ENCODE measurements at places on chromosomes 7 and 10. TPM values are rescaled to one million over a fixed set of nuclear protein-coding genes. Genes with fewer than 3 reads are reported as not detected.

DNA sequence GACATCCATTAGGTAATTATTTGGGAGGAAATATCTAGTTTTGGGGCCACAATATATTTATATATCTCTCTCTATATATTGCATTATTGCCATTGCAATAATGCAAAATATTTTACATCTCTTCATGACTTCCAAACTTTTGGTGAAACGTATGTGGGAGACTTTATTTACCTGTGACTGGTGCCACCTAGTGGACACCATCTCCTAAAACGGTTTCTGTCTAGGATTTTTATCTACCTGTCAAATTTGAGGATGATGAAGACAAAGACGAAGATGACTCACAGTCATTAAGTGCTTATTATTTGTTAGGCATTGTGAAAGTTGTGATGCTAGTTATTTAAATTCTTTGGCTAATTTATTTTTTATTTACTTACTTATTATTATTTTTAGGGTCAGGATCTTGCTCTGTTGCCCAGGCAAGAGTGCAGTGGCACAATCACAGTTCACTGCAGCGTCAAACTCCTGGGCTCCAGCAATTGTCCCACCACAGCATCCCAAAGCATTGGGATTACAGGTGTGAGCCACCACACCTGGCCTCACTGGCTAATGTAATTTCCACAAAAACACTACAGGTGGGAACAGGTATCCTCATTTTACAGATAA lies 18.7 kb upstream of the CBLL1 start:
- no peak for DNase-seq
- no peaks in the 10 kb centered on the region for H3K4me1 ChIP-seq
- no peaks in the 10 kb centered on the region for H3K27me3 ChIP-seq
- no peaks in the 10 kb centered on the region for H3K36me3 ChIP-seq
- no peak overlapping the region for H3K4me3 ChIP-seq
- no peak overlapping the region for H3K27ac ChIP-seq

Gene DYNC1I1
- 11.0 TPM for total RNA-seq

GRCh38 chr10:44878706-44879530 lies 32.2 kb upstream of the TMEM72 start:
- H3K27ac ChIP-seq, result peak overlapping the region; percentile 93
- H3K27me3 ChIP-seq, result no peaks in the 10 kb centered on the region
- peak overlapping the region; percentile 53 for H3K4me3 ChIP-seq
- no peaks in the 10 kb centered on the region for H3K36me3 ChIP-seq
- H3K4me1 ChIP-seq, result peaks cover 61% of the 10 kb centered on the region

DNA sequence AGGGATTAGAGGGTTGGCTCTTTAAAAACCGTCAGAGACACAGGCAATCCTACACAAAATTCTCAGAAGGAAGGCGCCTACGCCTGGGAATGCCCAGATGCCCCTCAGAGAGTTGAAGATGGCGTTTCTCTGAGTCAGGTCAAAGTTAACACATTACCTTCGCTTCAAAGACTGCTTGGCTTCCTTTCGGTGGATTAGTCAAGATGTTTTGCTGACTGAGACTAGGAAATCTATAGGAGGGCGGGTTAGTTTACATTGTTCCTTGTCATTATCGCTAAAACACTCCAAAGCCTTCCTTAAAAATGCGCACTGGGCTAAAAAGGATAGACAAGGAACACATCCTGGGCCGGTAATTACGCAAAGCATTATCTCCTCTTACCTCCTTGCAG lies 995 bp upstream of the CFTR start:
- DNase-seq, result no peak
- H3K27ac ChIP-seq, result no peak overlapping the region
- no peaks in the 10 kb centered on the region for H3K4me1 ChIP-seq
- H3K4me3 ChIP-seq, result no peak overlapping the region

Gene MTG1
- 16.6 TPM for total RNA-seq

Gene SLC39A12
- not detected for total RNA-seq

- peaks cover 20% of the 10 kb centered on the region for H3K4me1 ChIP-seq
- no peak for DNase-seq
- H3K27ac ChIP-seq, result no peak overlapping the region
Observed at GRCh38 chr10:46289209-46289810, 2.5 kb downstream of the ANTXRL start.

DNA sequence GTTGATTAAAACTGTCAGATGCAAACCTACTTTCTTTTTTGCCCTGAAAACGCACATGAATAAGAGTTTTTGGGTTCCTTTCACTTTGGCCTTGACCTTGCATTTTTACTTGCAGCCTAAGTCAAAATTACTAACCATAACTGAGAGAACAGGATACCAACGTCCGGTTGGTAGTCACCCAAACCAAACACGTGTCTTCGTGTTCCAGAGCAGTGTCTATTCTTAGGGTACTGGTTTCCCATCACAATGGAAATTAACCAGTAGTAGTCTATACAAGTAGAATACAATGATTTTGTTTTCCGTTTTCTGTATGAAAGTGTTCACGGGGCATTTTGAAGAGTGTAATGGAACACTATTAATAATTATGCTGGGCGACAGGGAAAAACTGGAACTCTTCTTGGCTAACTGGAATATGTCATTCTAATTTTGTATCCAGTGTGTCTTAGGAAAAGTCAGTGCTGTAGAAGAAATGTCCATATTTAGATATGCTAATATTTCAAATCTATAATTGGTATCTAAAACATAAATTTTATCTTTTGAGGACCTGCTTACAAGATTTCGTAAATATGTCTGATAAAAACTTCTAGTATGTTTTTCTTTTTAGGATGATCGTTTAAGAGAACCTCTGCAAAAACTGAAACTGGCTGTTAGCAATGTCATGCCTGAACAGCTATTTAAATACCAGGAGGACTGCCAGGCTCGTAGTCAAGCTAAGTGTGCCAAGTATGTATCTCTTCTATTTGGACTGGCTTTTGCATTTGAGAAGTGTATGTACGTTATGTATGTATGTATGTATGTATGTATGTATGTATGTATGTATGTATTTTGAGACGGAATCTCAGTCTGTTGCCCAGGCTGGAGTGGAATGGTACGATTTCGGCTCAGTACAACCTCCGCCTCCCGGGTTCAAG lies 40.9 kb downstream of the UBN2 start:
- H3K27ac ChIP-seq, result no peak overlapping the region
- H3K4me1 ChIP-seq, result no peaks in the 10 kb centered on the region
- no peaks in the 10 kb centered on the region for H3K27me3 ChIP-seq

DNA sequence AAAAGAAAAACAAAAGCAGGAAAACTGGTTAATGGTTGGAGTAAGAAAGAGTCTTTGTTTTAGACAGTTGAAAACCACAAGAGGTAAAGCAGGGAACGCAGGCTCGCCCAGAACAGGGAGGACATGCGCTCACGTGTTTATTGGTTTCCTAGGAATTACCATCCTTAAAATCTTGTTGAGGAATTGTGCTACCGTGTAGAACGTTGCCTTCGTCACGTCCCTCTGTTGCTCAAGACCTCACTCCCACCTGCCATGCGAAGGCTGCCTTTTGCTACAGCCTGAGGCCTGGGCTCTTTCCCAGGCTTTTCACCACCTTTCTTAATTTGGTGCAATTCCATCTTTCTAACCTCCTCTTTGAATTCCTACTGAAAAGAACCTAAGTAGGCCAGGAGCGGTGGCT lies 61.6 kb upstream of the CAMK1D start:
- DNase-seq, result no peak
- no peaks in the 10 kb centered on the region for H3K36me3 ChIP-seq
- no peak overlapping the region for H3K4me3 ChIP-seq

Gene H2BK1
- total RNA-seq, result not detected

Gene CALHM3
- not detected for total RNA-seq

DNA sequence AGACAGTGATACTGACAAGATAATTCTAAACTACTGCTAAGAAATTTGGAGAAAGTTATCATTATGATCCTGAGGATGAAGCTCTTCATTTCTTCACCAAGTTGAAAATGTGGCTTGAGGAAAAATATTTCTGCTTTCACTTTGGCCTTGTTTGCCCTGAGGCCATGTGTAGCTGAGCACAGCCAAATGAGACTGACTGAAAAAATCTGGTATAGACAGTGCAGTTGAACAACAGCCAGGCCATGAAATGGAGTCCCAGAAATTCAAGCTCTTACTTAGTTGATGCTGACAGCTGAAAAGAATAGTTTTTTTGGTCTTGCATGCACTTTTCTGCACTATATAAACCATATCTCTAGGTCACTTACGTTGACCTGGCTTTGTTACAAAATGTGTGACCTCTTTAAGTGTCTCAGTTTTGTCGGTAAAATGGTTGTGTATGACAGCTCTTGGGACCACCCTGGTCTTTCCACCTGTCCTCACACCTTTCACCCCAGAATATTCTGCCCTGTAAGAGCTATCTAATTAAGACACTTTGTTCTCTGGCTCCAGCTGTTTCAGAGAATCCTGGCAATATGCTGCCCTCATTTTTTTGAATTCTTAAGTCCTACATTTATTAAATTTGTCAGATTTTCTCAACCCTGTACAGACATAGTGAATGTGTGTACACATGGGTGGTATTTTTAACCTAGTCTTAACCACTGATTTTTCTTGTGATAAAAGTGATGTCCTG lies 91.3 kb downstream of the CD36 start:
- no peak for DNase-seq
- H3K4me3 ChIP-seq, result no peak overlapping the region
- no peaks in the 10 kb centered on the region for H3K36me3 ChIP-seq
- H3K27me3 ChIP-seq, result no peaks in the 10 kb centered on the region
- H3K27ac ChIP-seq, result peak overlapping the region; percentile 61
- H3K4me1 ChIP-seq, result no peaks in the 10 kb centered on the region

DNA sequence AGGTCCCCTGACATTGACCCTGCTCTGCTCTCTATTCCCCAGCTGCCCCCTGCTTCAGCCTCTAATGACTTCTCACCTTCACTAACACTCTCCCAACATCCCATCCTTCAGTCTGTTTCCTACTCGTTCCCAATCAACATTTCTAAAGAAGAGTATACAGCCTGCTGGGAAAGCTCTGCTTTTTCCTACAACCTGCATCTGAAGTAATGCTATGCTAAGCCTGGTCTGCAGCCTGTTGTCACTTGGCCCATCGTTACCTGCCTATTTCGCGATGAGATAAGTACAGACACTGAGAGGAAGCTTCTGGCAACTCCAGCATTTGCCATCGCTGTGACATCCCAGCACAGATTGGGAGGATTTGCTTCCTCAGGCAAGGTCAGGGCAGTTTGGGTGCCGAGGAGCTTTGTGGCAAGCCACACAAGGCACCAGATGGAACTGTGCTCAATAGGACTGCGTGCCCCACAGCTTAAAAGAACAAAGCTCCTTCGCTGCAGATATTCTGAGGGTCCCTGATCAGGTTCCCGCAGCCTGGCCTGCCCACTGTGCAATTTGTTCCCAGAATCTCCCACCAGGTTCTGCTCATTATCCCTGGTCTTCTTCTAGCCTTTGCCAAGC lies 51.4 kb downstream of the PKD1L1 start:
- DNase-seq, result peak; percentile 78
- no peaks in the 10 kb centered on the region for H3K4me1 ChIP-seq
- H3K27me3 ChIP-seq, result no peaks in the 10 kb centered on the region
- no peak overlapping the region for H3K27ac ChIP-seq

DNA sequence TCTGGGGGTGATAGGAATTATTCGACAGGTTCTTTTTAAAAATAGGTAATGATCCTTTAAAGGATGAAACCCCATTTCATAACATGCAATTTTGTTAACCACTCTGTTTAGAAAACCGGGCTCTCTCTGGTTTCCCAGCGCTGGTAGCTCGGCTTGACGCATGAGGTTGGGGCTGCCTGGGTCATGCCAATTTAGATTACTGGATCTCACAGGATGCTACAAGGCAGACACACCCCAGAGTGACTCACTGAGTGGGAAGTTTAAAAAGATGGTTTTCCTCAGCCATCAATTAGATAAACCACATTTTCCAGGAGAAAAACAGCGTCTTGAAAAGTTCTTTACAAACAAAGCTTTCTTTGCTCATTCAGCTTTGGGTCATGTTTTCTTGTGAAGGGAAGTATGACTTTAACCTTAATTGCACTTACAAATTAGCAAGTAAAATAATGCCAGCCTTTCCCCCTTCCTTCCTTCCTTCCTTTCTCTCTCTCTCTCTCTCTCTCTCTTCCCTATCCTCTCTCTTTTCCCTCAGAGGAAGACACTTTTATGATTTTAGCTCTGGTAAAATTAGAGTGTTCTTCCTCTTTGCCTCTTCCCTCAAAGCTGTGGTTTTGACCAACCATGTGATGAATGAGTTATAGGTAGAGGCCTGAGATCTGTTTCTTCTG lies 99.8 kb downstream of the EPDR1 start:
- H3K4me1 ChIP-seq, result no peaks in the 10 kb centered on the region
- no peak for DNase-seq

- H3K36me3 ChIP-seq, result no peaks in the 10 kb centered on the region
- no peak overlapping the region for H3K27ac ChIP-seq
- H3K4me3 ChIP-seq, result no peak overlapping the region
- no peaks in the 10 kb centered on the region for H3K4me1 ChIP-seq
Observed at GRCh38 chr7:63030061-63030460, 968.6 kb upstream of the ZNF722 start.

- DNase-seq, result peak; percentile 31
- H3K27me3 ChIP-seq, result no peaks in the 10 kb centered on the region
- no peak overlapping the region for H3K27ac ChIP-seq
- H3K36me3 ChIP-seq, result no peaks in the 10 kb centered on the region
- no peak overlapping the region for H3K4me3 ChIP-seq
Observed at GRCh38 chr7:27723085-27723484, 16.9 kb upstream of the TAX1BP1 start.

Gene AKR1D1
- not detected for total RNA-seq

- H3K4me1 ChIP-seq, result no peaks in the 10 kb centered on the region
- no peaks in the 10 kb centered on the region for H3K27me3 ChIP-seq
- no peak for DNase-seq
- no peak overlapping the region for H3K4me3 ChIP-seq
Observed at GRCh38 chr10:35855155-35855947, 213.3 kb upstream of the FZD8 start.

GRCh38 chr10:107545717-107546116 lies 381.2 kb upstream of the SORCS1 start:
- H3K4me1 ChIP-seq, result no peaks in the 10 kb centered on the region
- H3K36me3 ChIP-seq, result no peaks in the 10 kb centered on the region
- no peak for DNase-seq
- H3K27me3 ChIP-seq, result peaks cover 12% of the 10 kb centered on the region
- no peak overlapping the region for H3K27ac ChIP-seq

GRCh38 chr7:96614154-96614867 lies 95.3 kb downstream of the SEM1 start:
- H3K36me3 ChIP-seq, result no peaks in the 10 kb centered on the region
- H3K4me3 ChIP-seq, result no peak overlapping the region
- DNase-seq, result no peak
- H3K4me1 ChIP-seq, result no peaks in the 10 kb centered on the region
- no peaks in the 10 kb centered on the region for H3K27me3 ChIP-seq

GRCh38 chr7:94041529-94041928 lies 37.4 kb upstream of the BET1 start:
- no peak overlapping the region for H3K27ac ChIP-seq
- peaks cover 11% of the 10 kb centered on the region for H3K27me3 ChIP-seq
- no peaks in the 10 kb centered on the region for H3K36me3 ChIP-seq
- no peak for DNase-seq
